ENCODE measurements at places on chromosomes 11 and 22. TPM values are rescaled to one million over a fixed set of nuclear protein-coding genes. Genes with fewer than 3 reads are reported as not detected.

Gene GP1BB
- 7.1 TPM for total RNA-seq

Gene LINC01488
- not detected for total RNA-seq

Gene MPPED2
- 0.13 TPM for total RNA-seq

Gene PDXP
- 24.4 TPM for total RNA-seq

Gene CNTN5
- total RNA-seq = not detected

Gene TMEM86A
- total RNA-seq = 1.2 TPM

Gene YAP1
- total RNA-seq = 193 TPM

Gene JRKL
- 13.7 TPM for total RNA-seq

Gene KRTAP5-9
- not detected for total RNA-seq

Gene TSKU
- total RNA-seq = 71.6 TPM

Gene OR52N4
- total RNA-seq = not detected

Gene OSM
- 0.13 TPM for total RNA-seq

Gene GAS2L1
- total RNA-seq = 24.0 TPM

Gene CCDC116
- 0.16 TPM for total RNA-seq

Gene PHF21B
- not detected for total RNA-seq

Gene OR51S1
- not detected for total RNA-seq

Gene SCN4B
- 0.56 TPM for total RNA-seq

Gene LMNTD2
- total RNA-seq = 0.39 TPM

Measured in epithelial cell of alveolus of lung (primary cell).